ENCODE measurements at places on chromosomes 12 and 14.

DNA sequence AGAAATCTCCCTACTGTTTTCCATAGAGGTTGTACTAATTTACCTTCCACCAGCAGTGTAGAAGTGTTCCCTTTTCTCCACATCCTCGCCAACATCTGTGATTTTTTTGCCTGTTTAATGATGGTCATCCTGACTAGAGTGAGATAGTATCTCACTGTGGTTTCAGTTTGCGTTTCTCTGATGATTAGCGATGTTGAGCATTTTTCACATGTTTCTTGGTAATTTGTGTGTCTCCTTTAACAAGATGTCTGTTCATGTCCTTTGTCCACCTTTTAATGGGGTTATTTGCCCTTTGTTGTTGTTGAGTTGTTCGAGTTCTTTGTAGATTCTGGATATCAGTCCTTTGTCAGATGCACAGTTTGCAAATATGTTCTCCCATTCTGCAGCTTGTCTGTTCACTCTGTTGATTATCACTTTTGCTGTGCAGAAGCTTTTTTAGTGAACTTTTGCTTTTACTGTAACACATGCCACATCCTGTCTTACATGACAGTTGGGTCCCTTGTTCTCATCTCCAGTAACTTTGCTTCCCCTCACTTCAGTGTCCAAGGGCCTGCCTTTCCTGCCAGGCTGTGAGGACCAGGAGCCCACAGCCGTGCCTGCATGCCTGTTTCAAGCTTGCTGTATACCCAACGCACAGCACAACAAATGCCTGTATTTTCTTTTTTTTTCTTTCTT is 64.9 kb downstream of the SPRING1 start:
- no peak for ATAC-seq

GRCh38 chr12:48388460-48388859 is 37.7 kb upstream of the ZNF641 start:
- ATAC-seq = no peak

- ATAC-seq = no peak
These were observed 34.2 kb downstream of the TBX5 start for GRCh38 chr12:114371733-114372132.

- ATAC-seq = peak; percentile 62
These were observed 114.3 kb downstream of the KSR2 start for GRCh38 chr12:117854339-117855012.

DNA sequence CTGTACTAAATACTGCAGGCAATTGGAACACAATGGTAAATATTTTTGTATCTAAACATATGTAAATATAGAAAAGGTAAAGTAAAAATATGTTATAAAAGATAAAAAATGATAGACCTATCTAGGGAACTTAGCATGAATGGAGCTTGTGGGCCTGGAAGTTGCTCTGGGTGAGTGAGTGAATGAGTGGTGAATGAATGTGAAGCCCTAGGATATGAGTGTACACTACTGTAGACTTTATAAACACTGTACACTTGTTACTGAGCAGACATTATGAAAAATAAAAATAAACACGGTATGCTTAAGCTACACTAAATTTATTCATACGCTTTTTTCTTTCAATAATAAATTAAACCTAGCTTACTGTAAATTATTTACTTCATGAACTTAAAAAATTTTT is 7.8 kb downstream of the FNTB start:
- ATAC-seq = no peak

Measured in SK-N-SH treated with all-trans-retinoic acid at 6 μM for 48 hours (cell line).